ENCODE measurements at places on chromosomes 1 and 21.

DNA sequence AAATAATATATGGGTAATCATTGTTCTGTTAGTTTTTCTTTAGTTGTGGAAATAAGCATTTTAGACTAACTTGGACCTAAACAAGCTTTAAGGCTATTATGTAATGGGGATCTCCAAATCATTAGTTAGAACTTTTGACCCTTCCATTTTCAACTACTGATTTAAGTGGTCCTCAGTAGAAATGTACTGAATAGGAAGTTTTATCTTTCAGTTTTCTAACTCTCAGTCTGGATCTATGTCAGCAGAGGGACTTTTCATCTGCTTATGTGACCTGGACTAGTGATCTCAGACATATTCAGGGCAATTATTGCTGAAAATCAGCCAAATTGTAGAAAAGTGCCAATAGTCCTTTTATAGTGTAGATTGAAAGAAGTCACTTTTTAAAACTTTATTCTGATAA, 56.0 kb downstream of the SASS6 start:
- DNase-seq, result no peak

- DNase-seq, result no peak
These were observed 1.2 kb upstream of the CSMD2 start for GRCh38 chr1:34166191-34166624.

DNA sequence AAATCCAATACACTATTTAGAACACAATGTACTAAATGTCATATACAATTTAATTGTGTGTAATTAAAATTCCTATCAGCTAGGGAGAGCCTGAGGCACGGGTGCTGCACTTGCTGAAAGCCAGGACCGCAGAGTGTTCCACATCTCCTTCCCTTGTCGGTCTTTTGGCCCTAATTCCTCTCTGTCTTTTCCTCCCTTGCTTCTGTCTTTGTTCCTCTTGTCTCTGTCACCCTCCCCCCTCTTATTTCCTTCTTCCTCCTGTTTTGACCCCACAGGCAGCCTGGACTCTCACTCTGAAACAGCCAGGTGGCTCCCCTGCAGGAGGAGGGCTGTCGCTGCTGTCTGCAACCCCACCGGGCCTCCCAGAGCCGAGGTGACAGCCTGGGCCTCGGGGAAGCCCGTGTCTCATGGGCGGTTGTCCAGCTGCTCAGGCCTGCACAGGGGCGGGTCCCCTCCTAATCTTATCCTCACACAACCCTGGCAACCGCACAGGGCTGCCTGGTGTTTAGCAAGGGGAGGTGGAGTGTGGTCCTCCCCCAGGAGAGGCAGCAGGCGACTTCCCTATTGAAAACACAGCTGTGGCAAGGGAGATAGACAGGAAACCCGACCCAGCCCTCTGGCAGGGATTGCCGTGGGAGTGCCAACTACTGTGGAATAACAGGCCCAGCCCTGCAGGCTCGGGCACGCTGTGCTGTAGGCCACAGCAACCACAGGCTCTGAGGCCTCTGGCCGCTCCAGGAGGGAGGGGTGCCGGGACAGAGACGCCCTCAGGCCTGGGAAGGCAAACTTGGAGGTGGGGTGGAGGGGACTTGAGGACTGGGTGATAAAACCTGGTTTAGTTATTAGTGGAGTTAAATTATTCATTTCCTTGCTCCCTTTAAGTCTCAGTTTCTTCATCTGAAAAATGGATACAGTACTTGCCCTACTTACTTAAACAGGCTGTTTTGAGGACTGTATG, 68.8 kb upstream of the WDR26 start:
- DNase-seq, result no peak

GRCh38 chr21:26795866-26796329, 49.3 kb downstream of the ADAMTS1 start:
- no peak for DNase-seq

DNA sequence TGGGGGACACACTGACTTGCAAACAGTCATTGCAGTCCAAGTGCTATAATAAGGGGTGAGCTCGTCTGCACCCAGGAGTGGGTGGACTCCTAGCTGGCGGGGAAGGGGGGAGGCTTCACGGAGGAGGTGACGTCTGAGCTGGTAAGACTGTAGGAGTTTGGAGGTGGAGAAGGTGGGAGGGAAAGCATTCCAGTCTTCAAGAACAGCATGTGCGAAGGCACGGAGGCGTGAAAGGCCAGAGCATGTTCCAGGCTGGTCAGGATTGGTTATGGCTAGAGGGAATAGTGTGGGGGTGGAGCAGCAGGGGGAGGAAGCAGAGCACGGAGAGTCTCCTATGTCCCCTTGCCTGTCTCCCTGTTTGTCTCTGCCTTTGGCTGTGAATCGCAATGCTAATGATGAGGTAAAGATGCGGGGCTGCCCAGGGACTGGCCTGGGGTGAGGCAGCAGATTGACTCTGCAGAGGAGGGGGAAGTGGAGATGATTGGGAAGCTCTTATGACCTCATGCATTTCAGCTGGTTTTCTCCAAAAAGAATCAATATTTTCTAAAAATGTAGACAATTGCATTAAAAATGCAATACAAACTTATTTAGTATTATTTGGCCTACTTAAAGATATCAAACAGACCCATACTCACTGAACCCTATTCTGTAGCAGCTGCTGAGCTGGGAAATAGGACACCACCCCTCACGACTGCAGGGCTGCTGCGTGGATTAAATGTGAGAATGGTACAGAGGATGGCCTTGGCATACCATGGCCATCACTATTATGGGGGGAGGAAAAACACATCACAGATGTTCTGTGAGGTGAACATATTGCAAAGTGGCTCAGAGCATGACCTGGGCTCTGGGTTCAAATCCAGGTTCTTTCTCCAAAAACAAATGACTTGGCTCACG, 2.6 kb upstream of the ZNF436 start:
- no peak for DNase-seq

- DNase-seq, result no peak
These were observed 22.0 kb downstream of the FYB2 start for GRCh38 chr1:56797065-56797685.

DNA sequence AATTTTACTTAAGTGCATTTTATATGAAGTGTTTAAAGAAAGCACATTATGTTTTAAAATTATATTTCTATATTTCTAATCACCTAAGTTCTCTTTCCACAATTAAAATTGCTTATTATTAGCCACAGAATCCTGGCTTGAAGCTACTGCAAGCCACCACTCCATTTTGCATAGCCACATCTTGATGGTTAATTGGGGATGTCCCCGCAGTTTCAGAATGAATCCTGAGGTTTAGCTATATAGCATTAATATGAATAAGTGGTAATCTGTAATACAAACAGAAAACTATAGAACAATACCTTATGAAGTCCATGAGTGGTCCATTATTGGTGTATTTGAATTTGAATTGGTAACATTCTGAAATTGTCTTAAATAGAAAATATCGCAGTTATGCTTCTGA, 11.6 kb upstream of the GOLPH3L start:
- DNase-seq, result no peak

DNA sequence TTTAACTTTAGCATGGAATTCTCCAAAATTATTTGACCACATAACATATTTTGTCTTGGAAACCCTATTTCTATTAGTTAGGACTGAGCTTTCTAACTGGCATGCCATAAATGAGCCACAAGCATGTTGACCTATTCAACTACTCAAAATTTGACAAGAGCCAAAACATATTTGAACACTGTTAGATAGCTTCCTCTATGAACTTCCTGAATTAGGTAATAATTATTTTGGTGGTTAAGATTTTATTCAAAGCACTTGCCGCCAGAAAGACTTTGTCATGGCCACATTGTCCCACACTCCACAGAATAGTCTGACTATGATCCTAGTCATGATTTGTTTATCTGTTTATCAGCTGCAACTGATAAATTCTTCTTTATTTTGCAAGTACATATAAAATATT, 23.1 kb upstream of the CTPS1 start:
- no peak for DNase-seq

GRCh38 chr21:15332572-15332971, 267.8 kb upstream of the NRIP1 start:
- DNase-seq, result no peak

DNA sequence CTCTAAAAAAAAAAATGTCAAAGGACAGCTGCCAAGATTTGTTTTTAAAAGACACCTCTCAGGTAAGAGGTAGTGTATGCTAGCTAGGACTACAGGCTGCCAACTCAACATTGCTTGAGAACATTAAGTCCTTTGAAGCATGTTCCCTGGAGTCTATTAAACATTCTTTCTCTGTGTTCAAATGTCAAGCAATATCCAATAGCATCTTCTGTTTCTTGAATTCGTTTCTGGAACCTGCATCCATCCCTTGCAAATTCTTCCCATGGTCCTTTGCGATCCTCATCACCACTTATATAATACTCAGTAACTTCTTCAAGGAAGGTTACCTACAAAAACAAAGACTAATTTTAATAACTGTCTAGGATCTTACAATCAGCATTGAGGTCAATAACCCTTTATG, 5.6 kb downstream of the PPP1R15B start:
- DNase-seq, result no peak

DNA sequence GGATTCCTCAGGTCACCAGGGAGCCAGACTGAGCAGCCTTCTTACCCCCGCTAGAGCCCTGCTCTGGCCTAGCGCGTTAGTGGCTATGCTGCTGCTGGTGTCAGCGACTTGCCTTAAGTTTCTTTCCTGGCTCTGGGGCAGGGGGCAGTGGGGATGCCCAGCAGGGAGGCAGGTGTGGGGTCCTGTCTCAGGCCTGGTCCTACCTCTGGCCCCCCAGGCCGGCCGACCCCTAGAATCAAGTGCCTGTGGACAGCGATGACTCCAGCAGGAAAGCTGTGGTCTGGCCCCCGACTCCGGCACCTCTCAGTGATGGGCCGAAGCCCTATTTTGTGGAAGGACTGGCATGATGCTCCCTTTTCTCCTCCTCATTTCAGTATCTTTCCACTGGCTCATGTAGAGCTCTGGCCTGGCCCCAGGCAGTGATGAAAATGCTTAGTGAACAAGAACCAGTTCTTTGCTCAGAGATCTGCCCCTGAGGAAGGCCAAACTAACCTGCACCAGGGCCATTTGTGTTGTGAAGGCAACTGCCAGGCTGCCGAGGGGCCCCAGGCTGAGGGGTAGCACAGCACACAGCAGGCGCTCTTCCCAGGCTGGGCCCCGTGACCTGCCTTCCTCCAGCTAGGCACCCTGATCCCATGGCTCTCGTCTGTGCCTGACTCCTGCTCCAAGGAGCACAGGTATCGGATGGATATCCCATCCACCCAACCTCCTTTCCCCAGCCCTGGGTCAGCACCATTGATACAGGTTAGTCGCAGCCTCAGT, 23.7 kb downstream of the MRPL37 start:
- no peak for DNase-seq

- peak; percentile 74 for DNase-seq
These were observed 18.4 kb upstream of the FRRS1 start for GRCh38 chr1:99784809-99785255.

GRCh38 chr1:118459871-118460270, 274.8 kb upstream of the SPAG17 start:
- no peak for DNase-seq

DNA sequence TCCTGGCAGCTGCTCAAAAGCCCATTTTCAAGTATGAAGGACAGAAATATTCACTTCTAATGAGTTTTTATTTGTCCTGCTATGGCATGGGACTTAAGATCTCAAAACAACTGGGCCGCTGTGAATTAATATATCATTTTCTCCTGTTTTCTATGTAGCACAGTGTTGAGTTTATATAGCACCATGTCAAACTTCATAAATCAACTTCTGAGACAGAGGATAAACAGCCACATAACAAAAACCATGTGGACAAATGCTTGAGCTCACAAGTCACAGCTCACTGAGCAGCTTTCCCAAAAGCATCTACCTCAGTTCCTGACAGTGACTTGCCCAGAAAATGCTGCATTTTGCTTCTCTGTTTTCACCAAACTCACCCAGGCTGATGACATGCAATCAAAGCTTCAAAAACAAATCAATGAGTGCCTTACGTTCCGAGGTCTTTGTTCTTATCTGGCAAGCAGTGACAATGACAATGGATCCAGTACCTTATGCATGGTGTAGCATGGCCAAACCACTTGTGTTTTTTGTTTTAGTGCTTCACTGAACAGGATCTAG, 722.6 kb downstream of the LRRIQ3 start:
- DNase-seq, result no peak

DNA sequence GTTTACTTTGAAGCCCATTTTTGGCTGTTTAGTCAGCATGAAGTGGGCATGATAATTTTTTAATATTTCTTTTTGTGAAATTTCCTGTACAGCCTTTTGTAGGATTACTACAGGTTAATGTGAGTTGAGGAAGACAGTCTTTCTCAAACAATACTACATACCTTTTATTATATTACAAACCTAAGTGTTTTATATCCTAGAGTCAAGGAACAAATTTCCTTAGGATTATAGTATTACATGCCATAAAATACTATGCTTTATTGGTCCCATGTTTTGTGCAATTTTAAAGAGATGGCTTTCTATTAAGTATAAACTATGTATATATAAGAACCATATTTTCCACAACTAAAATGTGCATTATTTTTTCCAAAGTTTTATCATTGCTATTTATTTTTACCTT, 9.2 kb upstream of the CHAF1B start:
- DNase-seq, result no peak

DNA sequence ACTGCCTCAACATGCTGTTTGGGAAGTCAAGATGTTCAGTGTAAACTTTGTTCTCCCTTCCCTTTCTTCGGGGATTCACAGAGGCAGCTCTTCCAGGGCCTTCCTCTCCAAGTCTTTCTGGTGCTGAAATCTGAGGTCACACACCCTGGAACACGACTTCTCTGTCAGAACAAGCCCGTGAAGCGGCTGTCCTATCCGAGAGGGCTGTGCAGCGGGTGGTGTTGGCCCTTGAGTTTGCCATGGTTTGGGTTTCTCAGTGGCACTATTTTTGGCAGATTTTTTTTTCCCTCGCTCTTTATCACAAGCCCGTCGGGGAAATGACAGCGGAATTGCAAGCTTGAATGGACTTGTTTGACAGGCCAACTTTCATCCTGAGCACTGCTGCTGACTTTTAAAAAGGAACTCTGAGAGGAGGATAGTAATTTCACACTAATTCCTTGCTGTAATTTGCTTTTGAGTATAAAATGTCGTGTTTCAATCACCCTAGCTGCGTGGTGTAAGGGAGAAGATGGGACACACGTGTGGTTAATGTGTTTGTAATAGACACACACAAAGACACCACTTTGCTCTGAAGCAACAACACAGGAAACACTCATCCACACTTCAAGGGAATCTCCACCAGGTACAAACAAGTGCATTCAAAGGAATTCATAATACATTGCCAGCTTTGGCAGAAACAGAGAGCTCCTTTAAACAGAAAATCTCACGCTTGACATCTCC, 60.1 kb upstream of the TARBP1 start:
- DNase-seq, result no peak

- no peak for DNase-seq
These were observed 245.3 kb downstream of the DISC1 start for GRCh38 chr1:231871878-231872277.

GRCh38 chr1:11484321-11484655, 5.3 kb downstream of the DISP3 start:
- no peak for DNase-seq

- no peak for DNase-seq
These were observed 701 bp downstream of the DEDD start for GRCh38 chr1:161131523-161132409.

GRCh38 chr1:29772584-29773100, 536.3 kb downstream of the PTPRU start:
- no peak for DNase-seq
